WERI-Rb-1 (cell line): ENCODE measurements at places on chromosomes 2 and 18.

- no peak for DNase-seq
Observed at GRCh38 chr18:68660354-68661183, 54.3 kb downstream of the TMX3 start.

DNA sequence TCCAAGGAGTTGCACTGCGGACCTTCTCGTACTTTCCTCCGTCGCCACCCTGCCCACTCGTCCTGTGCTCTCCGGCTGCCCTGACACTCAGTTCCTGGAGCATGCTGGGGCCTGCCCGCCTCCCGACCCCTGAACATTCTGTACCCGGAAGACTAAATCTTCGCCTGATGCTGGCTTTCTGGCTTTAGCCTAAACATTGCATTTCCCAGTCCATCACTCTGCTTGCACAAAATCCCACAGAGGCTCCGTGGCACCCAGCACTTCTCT lies 550 bp upstream of the SFXN5 start:
- no peak for DNase-seq

GRCh38 chr2:241985986-241986329 lies 116.4 kb downstream of the RTP5 start:
- no peak for DNase-seq

DNA sequence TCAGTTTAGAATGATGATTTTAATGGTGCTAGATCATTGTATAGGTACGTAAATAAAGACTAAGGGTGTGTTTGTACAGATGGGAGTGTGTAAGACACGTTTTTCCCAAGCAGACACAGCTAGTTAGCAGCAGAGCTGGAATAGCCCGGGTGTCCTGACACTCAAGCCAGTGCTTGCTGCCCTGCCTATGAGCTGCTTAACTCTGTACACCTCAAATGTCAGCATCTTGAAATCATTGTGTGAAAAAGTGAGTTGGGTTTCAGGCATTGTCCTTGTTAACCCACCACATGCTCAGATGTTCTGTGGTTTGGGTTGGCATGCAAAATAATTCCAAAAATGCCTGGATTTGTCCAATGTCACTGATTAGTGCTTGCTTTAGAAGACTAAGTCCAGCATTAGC lies 13.0 kb upstream of the TET3 start:
- DNase-seq = no peak

GRCh38 chr2:64350996-64351395 lies 103.0 kb upstream of the LGALSL start:
- DNase-seq = no peak

- DNase-seq = no peak
Observed at GRCh38 chr2:36287363-36288275, 68.0 kb upstream of the CRIM1 start.
